ENCODE measurements at places on chromosomes 1 and 21.

DNA sequence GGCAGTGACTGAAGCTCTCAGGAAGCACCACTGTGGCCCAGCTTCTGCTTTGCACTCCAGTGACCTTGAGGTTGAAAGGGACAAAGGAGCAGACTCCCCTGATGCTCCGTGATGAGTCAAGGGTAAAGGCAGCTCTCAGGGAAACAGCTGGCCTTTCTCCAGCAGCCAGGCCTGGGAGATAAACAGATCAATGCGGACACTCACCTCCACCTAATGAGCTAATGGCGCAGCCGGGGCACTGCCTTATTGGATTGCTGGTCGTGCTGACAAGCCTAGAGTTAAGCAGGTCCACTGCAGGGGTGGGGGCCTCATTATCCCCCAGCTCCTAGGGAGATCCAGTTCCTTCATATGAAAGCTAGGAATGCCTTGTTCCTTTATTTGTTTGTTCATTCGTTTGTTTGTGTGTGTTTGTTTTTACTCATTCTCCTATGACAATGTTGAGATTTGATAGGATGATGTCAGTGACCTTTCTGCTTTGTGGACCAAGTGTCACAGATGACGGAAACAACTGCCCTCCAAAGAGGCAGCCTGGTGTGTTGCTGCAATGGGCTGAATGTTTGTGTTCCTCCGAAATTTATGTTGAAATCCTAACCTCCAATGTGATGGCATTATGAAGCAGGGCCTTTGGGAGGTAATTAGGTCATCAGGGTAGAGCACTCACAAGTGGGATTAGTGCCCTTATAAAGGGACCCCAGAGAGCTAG lies 141.4 kb upstream of the BEND5 start:
- no peak for DNase-seq

DNA sequence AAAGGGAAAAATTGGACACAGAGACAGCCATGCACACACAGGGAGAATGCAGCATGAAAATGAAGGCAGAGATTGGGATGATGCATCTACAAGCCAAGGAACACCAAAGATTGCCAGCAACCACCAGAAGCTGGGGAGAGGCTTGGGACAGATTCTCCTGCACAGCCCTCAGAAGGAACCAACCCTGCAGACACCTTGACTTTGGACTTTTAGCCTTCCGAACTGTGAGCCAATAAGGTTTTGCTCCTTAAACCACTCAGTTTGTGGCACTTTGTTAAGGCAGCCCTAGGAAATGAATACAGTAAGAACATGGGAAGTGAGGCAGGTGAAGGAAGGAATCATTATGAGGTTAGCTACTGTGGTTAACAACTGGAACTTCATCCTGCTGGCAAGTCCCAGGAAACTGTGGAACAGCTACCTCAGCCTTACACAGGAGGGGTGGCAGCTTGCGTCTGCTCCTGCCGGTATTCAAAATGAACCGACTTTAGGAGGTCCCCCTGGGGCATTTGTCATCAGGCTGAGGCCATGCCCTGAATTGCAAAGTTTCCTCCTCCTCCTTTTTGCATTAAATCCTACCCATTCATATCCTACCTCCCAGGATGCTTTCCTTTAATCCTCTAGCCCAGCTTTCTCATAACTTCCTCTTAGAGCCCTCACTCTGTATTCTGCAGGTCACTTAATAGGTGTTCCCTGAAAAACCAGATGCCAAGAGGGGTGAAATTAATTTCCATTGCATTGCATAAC lies 15.4 kb downstream of the CD247 start:
- no peak for DNase-seq

- no peak for DNase-seq
These were observed 7.9 kb downstream of the ZMPSTE24 start for GRCh38 chr1:40265919-40266318.

GRCh38 chr1:170730438-170730837 lies 66.5 kb downstream of the PRRX1 start:
- DNase-seq, result no peak

DNA sequence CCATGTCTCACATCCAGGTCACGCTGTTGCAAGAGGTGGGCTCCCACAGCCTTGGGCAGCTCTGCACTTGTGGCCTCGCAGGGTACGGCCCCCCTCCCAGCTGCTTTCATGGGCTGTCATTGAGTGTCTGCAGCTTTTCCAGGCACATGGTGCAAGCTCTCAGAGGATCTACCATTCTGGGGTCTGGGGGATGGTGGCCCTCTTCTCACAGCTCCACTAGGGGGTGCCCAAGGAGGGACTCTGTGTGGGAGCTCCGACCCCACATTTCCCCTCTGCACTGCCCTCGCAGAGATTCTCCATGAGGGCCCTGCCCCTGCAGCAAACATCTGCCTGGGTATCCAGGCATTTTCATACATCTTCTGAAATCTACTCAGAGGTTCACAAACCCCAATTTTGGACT lies 219.4 kb downstream of the LRRC7 start:
- no peak for DNase-seq

GRCh38 chr1:12434174-12434573 lies 183.8 kb downstream of the DHRS3 start:
- peak; percentile 11 for DNase-seq

DNA sequence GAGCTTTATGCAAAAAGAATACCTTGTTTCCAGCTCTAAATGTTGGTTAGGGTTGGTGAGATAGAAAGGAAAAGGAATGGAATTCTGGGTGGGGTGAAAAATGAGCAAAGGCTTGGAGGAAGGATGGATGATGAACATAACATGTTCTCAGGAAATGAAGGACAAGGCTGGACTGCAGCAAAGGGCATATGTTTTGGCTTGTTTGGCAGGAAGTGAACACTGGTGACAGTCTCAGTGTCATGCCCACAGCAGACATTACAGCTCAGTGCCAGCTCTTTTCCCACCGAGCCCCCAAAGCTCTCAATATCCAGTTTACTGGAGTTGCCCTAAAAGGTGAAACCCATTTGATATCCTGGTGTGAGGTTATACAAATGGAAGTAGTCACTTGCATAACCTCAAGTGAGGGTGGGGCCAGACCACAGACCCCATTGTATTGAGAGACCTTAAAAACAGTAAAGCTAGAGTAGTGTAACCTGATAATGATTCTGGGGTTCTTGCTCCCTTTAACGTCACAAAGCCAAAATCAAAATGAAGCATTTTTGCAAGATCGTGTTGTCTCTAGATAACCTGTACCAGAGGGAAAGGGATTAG lies 270.6 kb downstream of the NFIA start:
- no peak for DNase-seq

DNA sequence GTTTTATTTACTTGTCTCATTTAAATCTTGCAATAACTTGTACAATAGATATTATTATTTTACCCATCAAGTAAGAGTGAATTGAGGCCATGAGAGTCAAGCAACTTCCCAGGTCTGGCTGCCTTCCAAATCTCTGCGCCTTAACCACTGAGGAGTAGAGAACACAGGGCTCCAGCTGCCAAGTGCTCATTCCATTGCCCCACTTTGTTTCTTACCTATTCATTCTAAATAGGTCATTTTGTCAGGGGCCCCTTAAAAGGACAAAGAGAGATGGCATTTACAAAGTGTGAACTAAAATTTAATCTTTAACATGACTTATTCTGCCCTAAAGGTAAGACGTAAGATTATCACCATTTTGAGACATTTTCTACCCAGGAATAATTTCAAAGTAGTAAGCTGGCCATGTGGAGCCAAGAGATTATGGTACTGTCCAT lies 3.5 kb downstream of the PPP1R15B start:
- no peak for DNase-seq

GRCh38 chr1:78591971-78592370 lies 28.3 kb upstream of the IFI44L start:
- DNase-seq, result no peak

DNA sequence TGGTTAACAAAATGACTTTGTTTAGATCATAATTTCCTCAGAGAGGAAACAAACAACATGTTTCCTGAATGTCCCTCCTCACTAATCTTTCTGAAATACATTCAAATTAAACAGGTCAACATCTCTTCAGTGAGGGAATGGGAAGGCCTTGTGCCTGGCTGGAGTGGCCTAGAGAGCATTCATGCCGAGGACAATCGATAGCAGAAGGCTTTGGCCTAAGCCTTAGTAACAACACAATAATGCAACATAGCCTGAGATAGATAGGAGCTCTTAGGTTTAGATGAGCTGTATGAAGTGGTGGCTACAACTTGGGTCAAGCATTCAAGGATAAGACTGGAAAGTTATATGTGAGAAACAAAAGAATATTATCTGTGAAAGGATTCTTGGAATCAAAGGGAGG lies 37.4 kb downstream of the ILDR2 start:
- no peak for DNase-seq

DNA sequence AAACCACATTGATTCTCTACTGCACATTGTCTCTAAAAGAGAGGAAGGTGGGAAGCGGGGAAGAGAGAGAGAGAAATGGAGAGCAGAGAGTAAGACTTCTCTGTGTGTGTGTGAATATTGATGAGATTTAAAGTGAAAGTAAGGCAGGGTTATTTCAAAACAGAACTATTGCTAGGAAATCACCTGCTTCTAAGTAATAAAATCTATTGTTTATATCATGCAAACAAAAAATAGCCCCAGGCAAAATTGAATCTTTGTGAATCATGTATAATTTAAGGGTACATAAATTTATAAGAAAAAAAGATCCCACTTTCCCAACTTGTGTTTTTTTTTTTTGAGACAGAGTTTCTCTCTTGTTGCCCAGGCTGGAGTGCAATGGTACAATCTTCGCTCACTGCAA lies 1.2 kb upstream of the GBP7 start:
- DNase-seq, result no peak

- DNase-seq, result no peak
These were observed 837 bp downstream of the NUDC start for GRCh38 chr1:26922431-26922729.

GRCh38 chr1:169041366-169041765 lies 65.1 kb upstream of the ATP1B1 start:
- DNase-seq, result peak; percentile 90

- DNase-seq, result no peak
These were observed 79.4 kb downstream of the LACTBL1 start for GRCh38 chr1:22893292-22893691.

DNA sequence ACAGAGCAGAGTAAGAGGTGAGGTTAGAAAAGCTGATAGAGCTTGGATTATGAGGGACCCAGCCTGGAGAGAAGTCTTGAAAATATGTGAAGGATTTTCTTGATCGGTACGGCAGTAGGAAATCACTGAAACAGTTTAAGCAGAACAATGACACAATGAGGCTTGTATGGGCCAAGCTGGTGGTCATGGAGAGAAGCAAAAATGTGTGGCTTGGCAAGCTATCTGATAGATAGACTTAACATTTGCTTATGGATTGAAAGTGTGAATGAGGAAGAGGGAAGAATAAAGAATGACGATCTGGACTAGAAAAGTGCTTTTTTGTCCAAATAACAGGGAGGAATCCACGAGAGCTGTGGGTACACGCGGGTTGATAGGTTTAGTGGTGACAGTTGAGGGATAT lies 15.4 kb upstream of the XPR1 start:
- no peak for DNase-seq

- DNase-seq, result no peak
These were observed 10.3 kb downstream of the LMNA start for GRCh38 chr1:156124557-156125483.

DNA sequence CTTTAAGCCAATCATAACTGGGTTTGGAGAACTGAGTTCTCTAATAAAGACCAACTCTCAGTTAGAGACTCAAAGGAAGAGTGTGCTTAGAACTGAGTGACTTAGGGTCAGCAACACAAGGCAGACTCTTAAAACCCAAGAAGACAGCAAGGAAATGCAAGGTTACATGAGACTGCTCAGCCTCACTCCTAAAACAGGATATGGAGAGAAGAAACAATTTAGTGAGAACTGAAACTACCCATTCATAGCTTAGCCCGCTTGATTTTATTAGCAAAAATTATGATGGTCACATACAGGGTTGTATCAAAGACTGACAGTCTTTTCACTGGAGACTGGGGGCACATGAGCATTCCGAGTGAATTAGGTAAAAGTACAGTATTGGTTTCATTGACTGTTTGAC lies 78.9 kb upstream of the DMRTA2 start:
- no peak for DNase-seq

All from inflammatory macrophage treated with lipopolysaccharide for 1 hour (primary cell).